ENCODE measurements at places on chromosomes 7 and 10.

DNA sequence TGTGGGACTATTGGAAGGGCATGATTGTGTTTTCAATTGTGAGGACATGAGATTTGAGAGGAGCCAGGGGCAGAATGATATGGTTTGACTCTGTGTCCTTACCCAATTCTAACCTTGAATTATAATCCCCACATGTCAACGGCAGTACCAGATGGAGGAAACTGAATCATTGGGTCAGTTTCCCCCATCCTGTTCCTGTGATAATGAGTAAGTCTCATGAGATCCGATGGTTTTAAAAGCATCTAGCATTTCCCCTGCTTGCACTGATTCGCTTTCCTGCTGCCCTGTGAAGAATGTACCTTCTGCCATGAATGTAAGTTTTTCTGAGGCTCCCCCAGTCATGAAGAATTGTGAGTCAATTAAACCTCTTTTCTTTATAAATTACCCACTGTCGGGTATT is 1367.1 kb downstream of the XPNPEP1 start:
- no peak for DNase-seq

DNA sequence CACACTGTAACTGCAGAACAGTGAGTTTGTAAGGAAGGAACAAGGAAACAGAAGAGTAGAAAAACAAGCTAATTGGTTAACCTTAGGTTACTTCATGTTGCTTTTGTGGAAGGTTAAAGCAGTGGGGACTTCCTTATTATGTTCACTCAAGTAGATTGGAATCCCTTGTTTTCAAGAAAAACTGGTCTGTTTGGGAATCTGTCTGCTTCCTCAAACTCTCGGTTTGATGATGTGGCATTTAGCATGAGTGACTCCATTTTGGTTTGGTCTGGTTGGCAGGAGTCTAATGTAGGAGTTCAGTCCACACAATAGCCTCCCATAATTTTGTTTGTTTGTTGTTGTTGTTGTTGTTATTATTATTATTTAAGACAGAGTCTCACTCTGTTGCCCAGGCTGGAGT is 3.8 kb upstream of the TRIM56 start:
- no peak for DNase-seq

GRCh38 chr7:117737926-117738325 is 135.3 kb downstream of the CTTNBP2 start:
- no peak for DNase-seq

DNA sequence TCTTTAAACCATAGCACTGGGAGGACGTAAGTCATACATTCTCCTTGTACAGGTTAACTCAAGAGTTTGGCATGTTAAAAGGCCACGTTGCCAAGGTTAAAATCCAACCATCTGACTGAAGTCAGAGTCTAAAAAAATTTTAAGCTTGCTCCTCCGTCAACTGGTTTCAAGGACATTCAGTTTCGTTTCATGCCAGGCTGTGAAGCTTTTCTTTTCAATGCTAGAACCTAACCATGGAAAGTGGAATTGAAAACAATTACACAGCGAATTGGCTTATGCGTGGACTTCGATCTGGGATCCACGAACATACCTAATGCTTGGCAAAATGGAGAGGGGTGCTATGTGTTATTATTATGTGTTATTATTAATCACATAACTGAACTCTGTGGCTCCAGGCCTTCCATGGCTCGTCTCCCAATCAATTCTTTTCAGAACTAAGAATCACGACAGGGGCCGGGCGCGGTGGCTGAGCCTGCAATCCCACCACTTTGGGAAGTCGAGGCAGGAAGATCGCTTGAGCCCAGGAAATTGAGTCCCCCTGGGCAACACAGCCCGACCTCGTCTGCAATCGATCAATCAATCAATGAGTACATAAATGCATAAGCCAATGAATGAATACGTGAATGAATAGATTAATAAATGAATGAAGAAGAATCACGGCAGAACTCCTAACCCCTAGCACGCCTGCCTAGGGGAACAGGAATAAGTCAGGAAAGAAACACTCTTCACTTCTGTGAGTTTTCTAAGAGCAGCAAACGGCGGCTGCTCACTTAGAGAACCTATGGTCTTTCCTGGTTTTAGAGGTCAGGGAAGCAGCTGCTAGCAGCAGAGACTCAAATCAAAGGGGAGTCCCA is 733 bp upstream of the ARL5B start:
- DNase-seq: no peak

GRCh38 chr10:3825862-3826351 is 40.9 kb upstream of the KLF6 start:
- DNase-seq: no peak

GRCh38 chr7:26090927-26091519 is 61.0 kb upstream of the NFE2L3 start:
- DNase-seq: no peak

- no peak for DNase-seq
Measured at GRCh38 chr10:15695852-15696251, 23.9 kb downstream of the ITGA8 start.

DNA sequence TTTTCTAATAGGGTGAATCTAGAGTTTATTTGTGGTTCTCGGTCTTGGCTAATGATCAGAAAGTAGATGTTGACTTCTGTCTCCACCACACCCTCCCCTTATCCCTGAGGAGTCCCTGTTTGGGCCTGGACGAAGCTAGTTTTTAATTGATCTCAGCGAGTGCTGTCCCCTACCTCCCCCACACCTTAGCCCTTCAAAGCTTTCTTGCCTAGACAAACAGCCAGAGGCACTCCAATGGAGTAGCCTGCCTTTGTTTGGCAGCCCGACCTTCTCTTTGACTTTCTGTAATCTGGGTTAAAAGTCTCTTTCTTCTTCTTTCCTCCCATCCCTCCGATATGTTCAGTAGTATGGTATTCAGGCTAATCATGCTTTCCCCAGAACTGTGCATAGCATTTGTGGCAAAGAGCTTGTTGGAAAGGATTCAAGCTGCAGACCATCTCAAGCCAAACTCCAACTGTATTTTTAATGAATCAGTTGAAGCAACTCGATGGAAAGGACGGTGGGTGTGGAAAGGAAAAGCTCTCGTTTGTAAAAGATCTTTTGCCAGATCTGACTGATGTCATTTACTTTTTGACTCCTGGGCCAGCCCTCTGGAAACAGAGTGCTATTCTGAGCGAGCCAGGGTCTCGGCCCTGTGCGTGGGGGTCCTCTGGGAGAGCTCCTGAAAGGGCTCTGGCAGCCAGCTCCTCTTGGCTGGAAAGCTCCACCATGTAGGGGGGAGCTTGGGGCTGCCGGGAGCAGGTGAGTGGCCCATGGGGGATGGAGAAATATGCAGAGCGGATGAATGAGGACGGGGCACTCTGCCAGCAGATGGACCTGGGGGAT is 4.5 kb downstream of the FAM180A start:
- DNase-seq: peak; percentile 50

DNA sequence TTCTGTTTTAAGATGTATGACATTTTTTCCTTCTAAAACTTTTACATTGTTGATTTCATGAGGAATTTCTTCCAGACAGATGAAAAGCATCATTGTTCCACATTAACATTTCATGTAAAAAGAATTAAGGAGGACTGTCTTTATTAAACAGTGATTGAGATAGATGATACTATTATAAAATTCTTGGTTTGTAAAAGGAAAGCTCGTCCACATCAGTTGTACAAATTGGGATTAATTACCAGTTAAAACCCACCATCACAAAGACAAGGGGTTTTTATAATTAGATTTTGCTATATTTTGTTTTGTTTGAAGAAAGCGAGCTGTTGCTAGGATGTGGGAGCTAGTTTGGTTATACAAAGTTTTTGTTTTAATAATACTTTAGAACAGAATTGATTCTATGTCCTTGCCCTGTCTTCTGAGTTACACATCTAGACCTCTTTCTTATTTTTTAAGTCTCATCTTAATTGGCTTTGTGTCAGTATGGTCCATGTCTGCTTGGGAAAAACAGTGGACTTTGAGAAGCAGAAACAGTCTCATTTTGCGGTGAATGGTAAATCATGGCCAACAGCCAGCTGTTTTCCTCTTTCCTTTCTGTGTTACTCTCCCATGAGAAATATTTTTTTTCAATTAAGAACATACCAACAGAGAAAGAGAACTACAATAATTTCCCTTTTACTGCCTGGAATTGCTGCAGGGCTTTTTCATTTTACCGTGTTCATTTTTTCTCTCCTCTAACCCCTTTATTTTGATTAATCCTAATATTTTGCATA is 3.2 kb downstream of the TES start:
- no peak for DNase-seq

DNA sequence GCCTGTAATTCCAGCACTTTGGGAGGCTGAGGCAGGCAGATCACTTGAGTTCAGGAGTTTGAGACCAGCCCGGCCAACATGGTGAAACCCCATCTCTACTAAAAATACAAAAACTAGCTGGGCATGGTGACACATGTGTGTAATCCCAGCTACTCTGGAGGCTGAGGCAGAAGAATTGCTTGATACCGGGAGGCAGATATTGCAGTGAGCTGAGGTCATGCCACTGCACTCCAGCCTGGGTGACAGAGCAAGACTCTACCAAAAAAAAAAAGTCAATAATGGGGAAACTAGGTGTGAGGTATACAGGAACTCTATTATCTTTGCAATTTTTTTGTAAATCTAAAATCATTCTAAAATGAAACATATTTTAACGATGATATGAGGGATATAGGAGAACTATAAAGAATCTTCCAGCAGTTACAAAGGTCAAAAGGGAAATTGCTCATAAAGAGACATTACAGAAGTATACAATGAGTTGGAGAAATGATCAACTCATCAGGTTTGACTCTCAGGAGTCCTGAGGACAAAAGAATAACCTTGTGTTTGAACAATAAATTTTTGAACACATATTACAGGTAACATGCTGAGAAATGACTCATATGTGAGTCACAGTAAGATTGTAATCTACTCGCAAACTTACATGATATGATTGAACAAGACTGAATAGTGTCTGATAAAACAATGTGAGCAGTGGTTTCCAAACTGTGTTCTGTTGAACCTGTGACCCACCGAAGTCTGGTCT is 272.6 kb downstream of the FGFR2 start:
- no peak for DNase-seq

DNA sequence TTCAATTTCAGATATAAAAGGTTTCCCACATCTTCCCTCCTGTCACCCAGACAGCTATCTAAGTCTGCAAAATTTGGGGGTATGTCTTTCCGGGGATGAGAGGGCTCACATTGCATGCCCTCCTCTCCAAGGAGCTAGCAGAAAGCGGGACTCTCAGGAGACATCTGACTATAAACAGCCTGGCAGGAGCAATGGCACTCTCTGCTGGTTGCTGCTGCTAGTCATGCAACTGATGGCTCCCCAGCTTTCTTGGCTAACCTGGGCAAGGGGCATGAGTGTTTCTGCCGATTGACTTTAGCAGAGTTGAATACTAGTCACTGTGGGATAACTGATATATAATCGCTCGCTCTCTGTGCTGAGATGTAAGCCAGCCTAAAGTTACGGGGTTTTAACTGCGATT is 12.0 kb downstream of the TBX20 start:
- DNase-seq: no peak

DNA sequence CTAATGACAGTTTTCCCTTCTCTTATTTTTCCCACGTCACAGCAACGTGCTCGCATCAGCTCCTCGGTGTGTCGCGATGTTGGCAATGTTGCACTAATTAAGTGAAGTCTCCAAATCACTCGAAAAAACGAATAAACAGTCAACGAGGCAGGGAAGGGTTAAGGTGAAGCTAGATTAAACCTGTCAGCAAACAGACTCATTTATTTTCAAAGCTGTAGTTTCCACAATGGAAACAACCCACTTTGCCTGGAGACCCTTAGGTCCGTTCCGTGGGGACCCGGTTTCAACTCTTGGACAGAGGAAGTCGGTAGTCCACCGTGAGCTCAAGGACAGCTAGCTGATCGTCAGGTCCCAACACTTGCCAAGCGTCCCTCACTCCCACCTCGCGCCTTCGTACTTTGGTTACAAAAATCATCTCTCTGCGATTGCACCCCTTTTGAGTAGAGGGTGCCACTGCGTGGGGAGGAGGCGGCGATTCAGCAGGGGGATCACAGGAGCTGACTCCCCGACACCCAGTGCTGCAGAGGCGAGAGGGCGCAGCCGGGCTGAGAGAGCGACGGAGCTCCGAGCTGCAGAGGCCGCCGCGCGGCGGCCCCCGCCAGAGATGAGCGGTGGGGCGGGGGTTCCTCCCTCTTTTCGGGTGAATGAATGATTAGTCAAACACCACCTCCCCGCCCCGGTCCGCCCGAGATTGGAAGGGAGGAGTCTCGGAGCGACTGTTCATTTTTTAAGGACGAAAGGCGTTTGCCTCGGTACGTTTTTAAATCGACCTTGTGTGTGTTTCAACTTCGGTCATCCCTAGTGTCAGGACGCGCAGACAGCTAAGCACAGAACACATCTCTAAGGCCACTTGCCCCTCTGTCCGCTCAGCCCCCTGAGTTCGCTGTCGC is 1.3 kb upstream of the BMPER start:
- DNase-seq: peak; percentile 73

GRCh38 chr7:149791-150636 is 42.4 kb upstream of the FAM20C start:
- peak; percentile 72 for DNase-seq

DNA sequence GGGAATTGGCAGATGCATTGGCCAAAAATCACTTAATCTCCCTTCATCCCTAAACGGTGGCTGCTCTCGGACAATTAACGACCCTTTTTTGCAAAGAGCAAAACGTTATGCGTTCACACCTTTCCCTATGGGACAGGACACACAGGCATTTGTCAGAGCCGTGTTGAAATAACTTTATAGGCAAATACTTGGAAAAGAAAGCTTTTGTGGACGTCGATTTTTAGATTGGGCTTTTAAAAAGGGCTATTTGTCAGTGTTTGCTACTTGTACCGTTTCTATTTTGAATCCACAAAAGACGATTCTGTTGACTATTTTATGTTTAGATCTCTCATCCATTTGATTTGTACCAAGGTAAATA is 245.6 kb downstream of the SLC25A13 start:
- no peak for DNase-seq

All from Right ventricle myocardium superior (tissue), 1 donor.